ENCODE measurements at places on chromosomes 13 and 19.

- no peak for DNase-seq
- peaks cover 41% of the 10 kb centered on the region for H3K27me3 ChIP-seq
- H3K27ac ChIP-seq, result no peak overlapping the region
- H3K4me1 ChIP-seq, result peaks cover 3% of the 10 kb centered on the region
- H3K36me3 ChIP-seq, result no peaks in the 10 kb centered on the region
Measured at GRCh38 chr13:36862002-36862685, 43.1 kb downstream of the RFXAP start.

GRCh38 chr19:50835103-50835784 is 1.9 kb upstream of the KLK15 start:
- H3K36me3 ChIP-seq, result no peaks in the 10 kb centered on the region
- peaks cover 46% of the 10 kb centered on the region for H3K27me3 ChIP-seq
- DNase-seq, result no peak
- H3K4me1 ChIP-seq, result peaks cover 7% of the 10 kb centered on the region
- H3K27ac ChIP-seq, result no peak overlapping the region
- peak overlapping the region; percentile 68 for H3K4me3 ChIP-seq

- no peak overlapping the region for H3K27ac ChIP-seq
- H3K36me3 ChIP-seq, result peaks cover 3% of the 10 kb centered on the region
- H3K4me3 ChIP-seq, result no peak overlapping the region
- H3K27me3 ChIP-seq, result no peaks in the 10 kb centered on the region
- DNase-seq, result no peak
Measured at GRCh38 chr13:74335370-74335769, 201.2 kb upstream of the KLF12 start.

DNA sequence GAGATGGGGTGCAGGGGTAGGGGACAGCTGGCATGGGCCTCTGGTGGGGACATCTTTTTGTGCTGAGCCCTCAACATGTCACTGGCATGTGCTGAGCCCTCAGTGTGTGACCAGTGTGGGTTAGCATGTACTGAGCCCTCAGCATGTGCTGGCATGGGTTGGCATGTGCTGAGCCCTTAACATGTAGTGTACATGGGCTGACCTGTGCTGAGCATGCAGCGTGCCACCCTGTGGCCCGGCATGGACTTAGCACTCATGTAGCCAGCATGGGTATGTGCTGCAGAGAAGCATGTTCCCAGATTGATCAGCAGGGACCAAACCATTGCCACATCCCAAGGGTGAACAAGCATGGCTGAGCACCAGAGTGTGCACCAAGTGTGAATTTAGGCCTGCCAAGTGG is 11.5 kb downstream of the HIPK4 start:
- no peak overlapping the region for H3K27ac ChIP-seq
- DNase-seq, result no peak
- no peaks in the 10 kb centered on the region for H3K27me3 ChIP-seq
- peaks cover 2% of the 10 kb centered on the region for H3K36me3 ChIP-seq

DNA sequence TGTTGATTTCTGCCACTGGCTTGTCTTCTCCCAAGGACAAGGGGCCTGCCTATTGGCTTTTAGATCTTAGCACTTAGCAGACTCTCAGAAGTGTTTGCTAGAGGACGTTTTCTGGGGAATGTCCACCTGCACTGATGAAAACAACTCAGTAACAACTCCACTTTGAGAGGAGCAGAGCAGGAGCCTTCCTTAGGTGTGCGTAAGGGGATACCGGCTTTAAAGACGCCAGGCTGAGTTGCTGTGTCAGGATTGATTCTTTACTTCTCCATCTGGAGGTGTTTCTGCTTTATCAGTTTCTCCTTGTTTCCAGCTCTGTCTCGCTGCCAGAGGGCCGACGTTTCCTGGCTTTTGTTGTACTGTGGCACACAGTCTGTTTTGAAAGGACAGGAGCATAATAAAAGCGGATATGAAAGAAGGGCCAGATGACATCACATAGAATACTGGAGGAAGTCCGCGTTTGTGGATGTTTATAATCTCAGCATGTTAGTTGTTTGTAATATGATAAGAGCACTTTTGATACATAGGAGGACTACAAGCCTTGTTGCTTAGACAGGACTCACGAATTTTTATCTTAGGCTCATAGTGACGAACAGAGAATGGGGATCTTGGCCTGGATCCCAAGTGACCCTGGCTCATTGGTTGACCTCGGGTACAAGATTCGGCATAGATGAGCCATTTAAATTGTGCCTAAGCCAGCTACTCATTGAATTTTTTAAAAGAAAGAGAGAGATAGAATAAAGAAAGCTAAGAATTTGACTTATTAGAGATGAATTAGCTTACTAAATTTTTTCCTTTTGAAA is 34.6 kb downstream of the COL4A2 start:
- H3K27ac ChIP-seq, result peak overlapping the region; percentile 78
- H3K36me3 ChIP-seq, result no peaks in the 10 kb centered on the region
- no peak overlapping the region for H3K4me3 ChIP-seq

DNA sequence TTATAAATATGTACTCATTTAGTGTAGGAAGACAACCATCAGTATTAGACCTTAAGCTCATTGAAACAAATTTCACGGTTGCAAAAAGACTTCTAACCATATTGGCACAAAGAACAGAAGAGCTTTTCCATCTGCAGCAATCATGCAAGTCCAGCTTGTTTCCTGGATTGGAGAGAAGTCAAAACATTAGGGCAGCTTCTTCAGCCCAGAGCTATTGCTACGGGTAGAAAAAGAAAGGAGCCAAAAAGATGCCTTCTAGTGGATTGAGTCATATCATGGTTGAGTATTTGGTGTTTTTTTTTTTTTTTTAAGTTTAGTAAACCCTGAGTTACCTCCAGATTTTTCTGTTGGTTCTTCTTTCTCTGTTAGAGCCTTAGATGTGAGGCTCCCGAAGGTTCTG is 99.8 kb downstream of the WDFY2 start:
- H3K36me3 ChIP-seq, result peaks cover 17% of the 10 kb centered on the region
- peaks cover 21% of the 10 kb centered on the region for H3K4me1 ChIP-seq
- no peak overlapping the region for H3K27ac ChIP-seq
- no peaks in the 10 kb centered on the region for H3K27me3 ChIP-seq

- H3K36me3 ChIP-seq, result peaks cover 89% of the 10 kb centered on the region
- H3K27ac ChIP-seq, result no peak overlapping the region
- no peak for DNase-seq
- no peaks in the 10 kb centered on the region for H3K4me1 ChIP-seq
- H3K27me3 ChIP-seq, result no peaks in the 10 kb centered on the region
Measured at GRCh38 chr19:11949201-11949600, 15.6 kb upstream of the ZNF763 start.

DNA sequence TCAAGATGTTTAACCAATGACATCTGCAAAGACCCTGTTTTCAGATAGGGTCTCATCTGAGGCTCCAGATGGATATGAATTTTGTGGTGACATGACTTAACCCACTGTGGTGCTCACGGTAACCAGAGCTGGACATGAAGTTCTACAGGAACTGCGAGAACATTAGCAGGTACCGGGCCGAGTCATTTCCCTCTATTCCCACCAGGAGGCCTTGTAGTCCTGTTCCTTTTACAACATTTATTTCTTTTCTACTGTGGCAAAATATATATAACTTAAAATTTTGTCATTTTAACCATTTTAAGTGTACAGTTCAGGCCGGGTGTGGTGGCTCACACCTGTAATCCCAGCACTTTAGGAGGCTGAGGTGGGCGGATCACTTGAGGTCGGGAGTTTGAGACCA is 7.6 kb upstream of the TSPAN16 start:
- H3K27me3 ChIP-seq, result peaks cover 24% of the 10 kb centered on the region
- peaks cover 3% of the 10 kb centered on the region for H3K4me1 ChIP-seq
- no peak for DNase-seq
- H3K27ac ChIP-seq, result no peak overlapping the region
- H3K36me3 ChIP-seq, result no peaks in the 10 kb centered on the region

- H3K27ac ChIP-seq, result no peak overlapping the region
- no peak overlapping the region for H3K4me3 ChIP-seq
- H3K27me3 ChIP-seq, result peaks cover 1% of the 10 kb centered on the region
- H3K36me3 ChIP-seq, result no peaks in the 10 kb centered on the region
Measured at GRCh38 chr19:42052241-42052863, 17.7 kb downstream of the GRIK5 start.

GRCh38 chr19:3056417-3057088 is 5.7 kb downstream of the TLE5 start:
- no peak for DNase-seq
- H3K4me3 ChIP-seq, result no peak overlapping the region
- peaks cover 50% of the 10 kb centered on the region for H3K36me3 ChIP-seq
- H3K27me3 ChIP-seq, result no peaks in the 10 kb centered on the region

Data from activated CD4-positive, alpha-beta T cell treated with anti-CD3 and anti-CD28 coated beads for 36 hours (primary cell).